ENCODE measurements at places on chromosomes 1 and 21.

GRCh38 chr1:179166663-179167417 lies 62.6 kb downstream of the ABL2 start:
- no peak for DNase-seq

DNA sequence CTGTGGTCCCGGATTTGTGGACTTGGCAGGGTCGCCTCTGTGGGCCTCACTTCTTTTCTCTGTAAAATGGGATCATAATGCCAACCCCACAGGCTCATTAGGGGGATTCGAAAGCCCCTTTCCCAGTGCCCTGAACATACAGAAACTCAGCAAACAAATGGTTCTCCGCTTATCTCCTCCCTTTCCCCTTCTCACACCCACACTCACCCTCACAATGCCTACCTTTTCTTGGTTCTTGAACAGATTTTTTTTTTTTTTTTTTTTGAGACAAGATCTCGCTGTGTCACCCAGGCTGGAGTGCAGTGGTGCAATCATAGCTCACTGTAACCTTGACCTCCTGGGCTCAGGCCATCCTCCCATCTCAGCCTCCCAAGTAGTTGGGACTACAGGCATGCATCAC lies 175.7 kb downstream of the KAZN start:
- no peak for DNase-seq

DNA sequence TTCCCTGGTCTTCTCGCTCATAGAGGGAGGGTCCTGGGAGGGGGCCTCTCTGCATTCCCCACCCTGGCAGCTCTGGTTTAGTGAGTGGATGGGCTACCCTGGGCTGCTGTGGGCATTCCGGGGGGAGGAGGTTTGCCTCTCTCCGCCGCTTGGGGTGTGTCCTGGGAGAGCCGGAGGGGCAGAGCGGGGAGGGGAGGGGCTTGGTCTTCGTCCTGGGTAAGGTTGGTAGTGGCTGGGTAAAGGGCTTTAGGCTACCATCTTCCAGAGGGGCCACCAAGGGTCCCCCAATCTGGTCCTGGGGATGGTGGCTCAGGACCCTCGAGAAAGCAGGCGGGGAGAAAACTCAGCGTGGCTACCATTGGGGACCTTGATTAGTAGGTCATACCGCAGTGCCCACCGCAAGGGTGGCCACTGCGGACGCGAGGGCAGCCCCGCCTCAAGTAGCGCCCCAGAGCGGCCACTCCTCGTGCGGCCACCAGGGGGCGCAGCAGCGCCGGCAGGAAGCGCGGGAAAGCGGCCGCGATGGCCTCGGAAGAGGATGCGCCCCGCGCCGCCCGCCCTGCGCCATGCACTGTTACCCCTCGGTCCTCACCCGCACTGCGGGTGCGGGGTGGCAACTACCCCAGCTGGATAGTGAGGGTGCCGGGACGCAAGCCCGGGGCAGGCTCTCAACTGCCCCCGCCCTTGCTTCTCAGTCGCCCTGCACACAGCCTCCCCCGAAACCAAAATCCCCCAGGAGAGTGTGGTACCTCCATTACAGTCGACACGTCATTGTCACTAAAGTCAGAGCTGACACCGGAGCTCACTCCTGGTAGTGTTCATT lies 44.1 kb upstream of the SLC25A33 start:
- no peak for DNase-seq

DNA sequence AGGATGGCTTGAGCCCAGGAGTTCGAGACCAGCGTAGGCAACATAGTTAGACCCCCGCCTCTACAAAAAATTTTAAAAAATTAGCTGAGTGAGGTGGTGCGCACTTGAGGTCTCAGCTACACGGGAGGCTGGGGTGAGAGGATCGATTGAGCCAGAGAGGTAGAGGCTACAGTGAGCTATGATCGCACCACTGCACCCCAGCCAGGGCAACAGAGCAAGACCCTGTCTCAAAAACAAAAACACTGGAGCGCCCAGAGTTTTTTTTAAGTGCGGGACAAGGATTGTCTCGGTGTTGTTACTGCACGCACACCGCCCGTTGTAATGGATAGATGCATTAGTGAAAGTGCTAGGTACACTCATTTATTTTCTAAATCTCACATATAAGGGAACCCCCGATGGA lies 37.1 kb downstream of the PIK3CD start:
- no peak for DNase-seq

GRCh38 chr1:175808999-175809398 lies 65.6 kb upstream of the TNR start:
- DNase-seq, result no peak

DNA sequence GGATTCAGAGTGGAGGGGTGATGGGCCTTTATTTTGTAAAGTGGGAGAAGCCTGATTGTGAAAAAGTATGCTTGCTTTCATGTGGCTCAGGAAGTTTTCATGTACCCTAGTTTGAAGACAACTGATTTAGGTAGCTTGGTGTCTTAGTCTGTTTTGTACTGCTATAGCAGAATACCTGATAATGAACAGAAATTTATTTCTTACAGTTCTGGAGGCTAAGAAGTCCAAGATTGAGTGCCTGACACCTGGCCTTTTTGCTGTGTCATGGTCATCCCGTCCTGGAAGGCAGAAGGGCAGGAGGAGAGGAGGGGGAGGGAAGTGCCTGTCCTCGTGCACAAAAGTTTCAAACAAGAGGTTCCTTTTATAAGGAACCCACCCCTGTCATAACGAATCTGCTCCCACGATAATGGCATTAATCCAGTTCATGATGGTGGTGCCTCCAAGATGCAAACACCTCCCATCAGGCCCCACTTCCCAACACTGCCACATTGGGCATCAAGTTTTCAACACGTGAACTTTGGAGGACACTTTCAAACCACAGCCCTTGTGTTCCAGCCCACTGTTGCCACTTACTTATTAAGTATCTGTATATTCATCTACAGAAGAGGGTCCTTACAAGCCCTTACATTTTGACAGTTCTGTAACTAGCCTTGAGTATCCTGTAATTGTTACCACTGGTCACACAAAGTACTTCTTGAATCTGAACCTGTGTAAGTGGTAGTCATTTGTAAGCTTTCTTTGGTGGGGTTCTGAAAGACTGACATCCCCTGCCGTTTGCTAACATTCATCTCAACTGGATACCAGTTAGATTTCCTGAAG lies 9.5 kb downstream of the UCK2 start:
- no peak for DNase-seq

Measured in HS-27A (cell line).